ENCODE measurements at places on chromosomes 5 and 9. TPM values are rescaled to one million over a fixed set of nuclear protein-coding genes. Genes with fewer than 3 reads are reported as not detected.

DNA sequence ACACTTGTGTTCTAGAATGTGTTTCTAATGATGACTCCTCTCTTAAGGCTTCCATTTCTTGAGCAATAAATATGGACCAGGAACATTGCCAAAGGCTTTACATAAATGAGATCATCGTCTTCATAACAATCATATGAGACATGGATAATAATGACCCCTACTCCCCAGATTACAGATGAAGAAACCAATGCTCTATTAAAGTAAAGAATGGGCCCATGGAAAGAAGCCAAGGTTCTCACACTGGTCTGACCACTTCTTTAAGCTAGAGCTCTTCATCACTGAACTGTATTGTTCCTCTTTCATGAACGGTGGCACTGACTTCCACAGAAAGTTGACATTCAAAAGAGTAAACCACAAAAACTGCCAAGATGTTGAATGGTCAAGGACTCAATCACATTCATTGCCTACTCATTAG is 65.3 kb downstream of the MARCHF3 start:
- no peaks in the 10 kb centered on the region for H3K27me3 ChIP-seq
- no peak overlapping the region for H3K4me3 ChIP-seq
- H3K4me1 ChIP-seq, result no peaks in the 10 kb centered on the region
- H3K27ac ChIP-seq, result no peak overlapping the region
- DNase-seq, result peak; percentile 15

GRCh38 chr5:32583582-32584232 is 1.6 kb upstream of the SUB1 start:
- peaks cover 1% of the 10 kb centered on the region for H3K27me3 ChIP-seq
- peak overlapping the region; percentile 60 for H3K27ac ChIP-seq
- peaks cover 27% of the 10 kb centered on the region for H3K36me3 ChIP-seq

DNA sequence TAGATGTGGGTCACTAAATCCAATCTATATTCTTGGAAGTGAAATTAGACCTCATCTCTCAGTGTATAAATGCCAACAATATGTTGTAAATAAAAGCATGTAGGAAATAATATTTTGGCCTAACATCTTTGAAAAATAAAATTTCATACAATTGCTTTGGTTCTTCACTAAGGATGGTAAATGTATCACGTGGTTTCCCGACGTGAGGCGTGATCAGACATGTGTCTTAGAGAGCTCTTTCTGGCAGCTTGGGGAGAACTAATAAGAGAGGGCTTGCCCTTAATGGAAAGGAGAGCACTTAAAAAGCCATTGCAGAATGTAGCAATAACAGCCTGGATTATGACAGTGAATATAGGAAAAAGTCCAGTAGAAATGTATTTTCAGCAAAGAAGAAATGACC is 602.6 kb downstream of the CDH12 start:
- H3K36me3 ChIP-seq, result no peaks in the 10 kb centered on the region
- H3K4me3 ChIP-seq, result no peak overlapping the region
- H3K27me3 ChIP-seq, result no peaks in the 10 kb centered on the region
- H3K4me1 ChIP-seq, result no peaks in the 10 kb centered on the region

GRCh38 chr9:105339849-105340248 is 95.4 kb downstream of the SLC44A1 start:
- no peak for DNase-seq
- H3K27ac ChIP-seq, result no peak overlapping the region
- peaks cover 20% of the 10 kb centered on the region for H3K4me1 ChIP-seq

- H3K27ac ChIP-seq, result peak overlapping the region; percentile 42
- H3K4me3 ChIP-seq, result peak overlapping the region; percentile 17
- peaks cover 5% of the 10 kb centered on the region for H3K27me3 ChIP-seq
- H3K36me3 ChIP-seq, result peaks cover 10% of the 10 kb centered on the region
- DNase-seq, result peak; percentile 64
These were observed 59.9 kb downstream of the ZFAND5 start for GRCh38 chr9:72305102-72305546.

DNA sequence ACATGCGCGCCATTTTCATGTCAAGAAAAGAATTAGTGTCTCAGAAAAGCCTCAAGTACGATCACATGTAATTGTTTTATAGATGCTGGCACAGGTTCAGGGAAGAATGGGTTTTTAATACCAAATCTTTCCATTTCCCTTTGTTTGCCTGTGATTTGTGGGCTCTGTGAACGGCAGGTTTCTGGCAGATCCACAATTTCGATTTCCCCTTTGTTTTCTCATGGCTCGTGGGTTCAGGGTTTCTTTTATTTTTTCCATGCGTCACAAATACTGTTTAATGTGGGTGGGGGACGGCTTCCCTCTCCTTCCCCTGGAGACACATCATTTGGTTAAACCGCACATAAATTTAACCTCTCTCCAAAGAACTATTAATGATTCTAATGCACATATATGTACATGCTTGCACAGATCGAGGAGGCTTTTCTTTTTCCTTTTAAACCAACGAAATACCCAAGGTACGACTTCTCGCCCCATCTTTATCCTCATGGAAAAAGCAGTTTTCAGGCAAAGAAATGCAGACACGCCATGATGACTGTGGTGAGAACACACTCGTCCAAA is 195.9 kb downstream of the SLIT3 start:
- no peak overlapping the region for H3K4me3 ChIP-seq
- H3K36me3 ChIP-seq, result no peaks in the 10 kb centered on the region
- H3K27ac ChIP-seq, result no peak overlapping the region
- no peaks in the 10 kb centered on the region for H3K4me1 ChIP-seq

DNA sequence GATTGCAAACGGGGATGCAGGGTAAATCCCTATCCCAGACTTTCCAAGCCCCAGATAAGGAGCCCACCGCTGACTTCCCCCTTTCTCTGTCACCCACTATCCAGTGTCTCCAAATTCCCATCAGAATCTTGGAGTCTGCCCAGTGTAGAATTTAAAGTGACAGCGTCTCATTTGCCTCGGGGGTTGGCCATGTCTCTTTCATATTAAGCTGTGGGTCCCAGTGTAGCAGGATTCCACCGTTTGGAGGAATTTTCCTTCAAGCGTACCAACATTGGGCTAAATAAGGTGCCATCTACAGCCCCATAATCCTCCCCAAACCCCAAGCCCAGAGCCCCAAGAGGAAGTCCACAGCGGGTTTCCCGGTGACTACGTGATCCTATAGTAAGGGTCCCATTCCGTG is 1.1 kb downstream of the BRINP1 start:
- no peak for DNase-seq
- no peak overlapping the region for H3K4me3 ChIP-seq
- peaks cover 32% of the 10 kb centered on the region for H3K27me3 ChIP-seq
- no peaks in the 10 kb centered on the region for H3K36me3 ChIP-seq
- H3K4me1 ChIP-seq, result no peaks in the 10 kb centered on the region

SNCB gene
- not detected for total RNA-seq

- H3K27me3 ChIP-seq, result peaks cover 13% of the 10 kb centered on the region
- H3K4me1 ChIP-seq, result peaks cover 2% of the 10 kb centered on the region
- DNase-seq, result peak; percentile 78
- H3K27ac ChIP-seq, result no peak overlapping the region
- no peaks in the 10 kb centered on the region for H3K36me3 ChIP-seq
These were observed 17.7 kb downstream of the RFESD start for GRCh38 chr5:95664204-95664786.

GRCh38 chr9:130189840-130190239 is 17.6 kb downstream of the NCS1 start:
- no peaks in the 10 kb centered on the region for H3K27me3 ChIP-seq
- no peak overlapping the region for H3K4me3 ChIP-seq
- H3K4me1 ChIP-seq, result no peaks in the 10 kb centered on the region
- H3K36me3 ChIP-seq, result no peaks in the 10 kb centered on the region
- DNase-seq, result no peak

AJM1 gene
- 5.7 TPM for total RNA-seq

ARHGEF37 gene
- total RNA-seq, result 1.5 TPM

GRCh38 chr5:17340819-17341218 is 123.4 kb downstream of the BASP1 start:
- DNase-seq, result no peak
- H3K27me3 ChIP-seq, result no peaks in the 10 kb centered on the region
- H3K4me1 ChIP-seq, result no peaks in the 10 kb centered on the region
- no peaks in the 10 kb centered on the region for H3K36me3 ChIP-seq
- no peak overlapping the region for H3K27ac ChIP-seq

- H3K4me3 ChIP-seq, result no peak overlapping the region
- H3K27me3 ChIP-seq, result no peaks in the 10 kb centered on the region
- H3K4me1 ChIP-seq, result no peaks in the 10 kb centered on the region
- DNase-seq, result no peak
- no peaks in the 10 kb centered on the region for H3K36me3 ChIP-seq
These were observed 28.4 kb downstream of the SPZ1 start for GRCh38 chr5:80348171-80348570.

- H3K36me3 ChIP-seq, result no peaks in the 10 kb centered on the region
- no peak overlapping the region for H3K4me3 ChIP-seq
- DNase-seq, result no peak
These were observed 87.1 kb downstream of the AMBP start for GRCh38 chr9:113990975-113991471.

DNA sequence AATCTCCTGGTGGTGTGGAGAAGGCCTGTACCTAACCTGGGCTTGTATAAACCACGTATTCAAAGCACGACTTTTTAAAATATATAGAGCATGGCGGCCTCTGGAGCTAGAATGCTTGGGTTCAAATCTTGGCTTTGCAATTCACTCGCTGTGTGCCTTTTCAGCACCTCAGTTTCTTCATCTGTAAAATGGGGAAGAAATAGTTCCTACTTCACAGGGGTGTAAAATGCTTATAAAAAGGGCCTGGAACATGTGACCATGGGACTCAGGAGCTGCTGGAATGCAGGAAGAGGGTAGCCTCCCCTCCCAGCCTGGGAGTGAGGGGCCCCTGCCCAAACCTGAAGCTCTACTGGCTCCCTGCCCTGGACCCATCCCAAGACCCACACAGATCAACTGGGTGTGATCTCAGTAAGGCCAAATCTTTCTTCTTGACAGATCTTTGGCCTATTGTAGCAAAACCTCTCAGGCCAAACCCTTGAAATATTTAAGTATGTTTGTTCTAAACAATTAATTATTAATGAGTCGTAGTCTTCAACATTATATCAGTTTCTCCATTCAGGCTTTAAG is 269.0 kb downstream of the ZSWIM6 start:
- no peak overlapping the region for H3K27ac ChIP-seq
- H3K27me3 ChIP-seq, result peaks cover 10% of the 10 kb centered on the region
- no peak for DNase-seq
- H3K4me3 ChIP-seq, result no peak overlapping the region
- H3K4me1 ChIP-seq, result peaks cover 2% of the 10 kb centered on the region
- no peaks in the 10 kb centered on the region for H3K36me3 ChIP-seq

DNA sequence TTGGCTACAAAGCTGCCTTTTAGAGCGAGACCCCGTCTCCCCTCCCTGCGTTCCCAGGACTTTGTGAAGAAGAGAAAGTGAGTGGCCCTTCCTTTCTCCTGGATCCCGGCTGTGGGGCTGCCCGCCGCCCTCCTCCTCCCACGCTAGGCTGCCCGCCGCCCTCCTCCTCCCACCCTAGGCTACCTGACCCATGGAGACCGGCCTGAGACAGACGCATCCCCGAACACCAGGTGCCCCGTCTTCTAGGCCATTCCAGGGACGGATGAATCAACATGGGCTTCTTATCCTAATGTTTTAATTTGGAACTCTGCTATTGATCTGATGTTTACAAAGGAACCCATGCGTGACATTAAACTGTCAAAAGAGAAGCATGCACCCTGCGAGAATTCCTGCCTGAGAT is 117.3 kb upstream of the LPCAT1 start:
- H3K4me1 ChIP-seq, result peaks cover 10% of the 10 kb centered on the region
- no peaks in the 10 kb centered on the region for H3K36me3 ChIP-seq
- peaks cover 35% of the 10 kb centered on the region for H3K27me3 ChIP-seq
- no peak overlapping the region for H3K4me3 ChIP-seq

DNA sequence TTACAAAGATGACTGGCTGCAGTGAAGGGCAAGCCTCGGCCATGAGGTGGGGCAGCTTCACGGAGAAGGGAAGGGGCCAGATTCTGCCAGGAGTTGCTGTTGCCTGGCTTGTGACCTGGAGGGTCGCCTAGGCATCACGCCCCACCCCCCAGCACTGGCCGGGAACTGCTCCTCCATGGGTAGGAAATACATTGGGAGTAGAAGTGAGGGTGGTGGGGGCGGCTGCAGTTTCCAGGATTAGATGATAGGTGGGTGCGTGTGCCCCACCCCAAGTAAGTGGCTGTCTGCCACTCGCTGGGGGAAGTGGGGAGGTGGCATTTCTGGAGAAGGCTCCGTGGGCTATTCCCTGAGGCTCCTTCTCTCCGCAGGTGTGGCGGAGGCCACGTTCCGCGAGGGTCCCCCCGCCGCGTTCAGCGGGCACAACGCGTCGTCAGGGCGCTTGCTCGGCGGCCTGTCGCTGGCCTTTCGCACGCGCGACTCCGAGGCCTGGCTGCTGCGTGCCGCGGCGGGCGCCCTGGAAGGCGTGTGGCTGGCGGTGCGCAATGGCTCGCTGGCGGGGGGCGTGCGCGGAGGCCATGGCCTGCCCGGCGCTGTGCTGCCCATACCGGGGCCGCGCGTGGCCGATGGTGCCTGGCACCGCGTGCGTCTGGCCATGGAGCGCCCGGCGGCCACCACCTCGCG is 16.9 kb downstream of the CRB2 start:
- H3K27me3 ChIP-seq, result peaks cover 36% of the 10 kb centered on the region
- H3K36me3 ChIP-seq, result no peaks in the 10 kb centered on the region
- H3K4me3 ChIP-seq, result no peak overlapping the region
- no peak for DNase-seq
- H3K27ac ChIP-seq, result no peak overlapping the region
- no peaks in the 10 kb centered on the region for H3K4me1 ChIP-seq

LCN1 gene
- not detected for total RNA-seq

- H3K4me1 ChIP-seq, result peaks cover 3% of the 10 kb centered on the region
- H3K4me3 ChIP-seq, result no peak overlapping the region
- no peak overlapping the region for H3K27ac ChIP-seq
These were observed 80.0 kb downstream of the PPARGC1B start for GRCh38 chr5:149809931-149810691.

GMCL2 gene
- 0.07 TPM for total RNA-seq

DAPK1 gene
- 3.6 TPM for total RNA-seq

LCN9 gene
- total RNA-seq, result not detected

NANS gene
- 57.1 TPM for total RNA-seq

TMEM171 gene
- not detected for total RNA-seq

MARCHF3 gene
- 4.2 TPM for total RNA-seq

GRCh38 chr9:95810814-95811213 is 64.7 kb upstream of the ERCC6L2 start:
- H3K4me3 ChIP-seq, result no peak overlapping the region
- no peak overlapping the region for H3K27ac ChIP-seq
- no peak for DNase-seq
- peaks cover 11% of the 10 kb centered on the region for H3K4me1 ChIP-seq
- H3K36me3 ChIP-seq, result peaks cover 3% of the 10 kb centered on the region
- peaks cover 15% of the 10 kb centered on the region for H3K27me3 ChIP-seq

SLCO6A1 gene
- total RNA-seq, result not detected

GRCh38 chr5:59760785-59761348 is 132.7 kb downstream of the PDE4D start:
- peaks cover 5% of the 10 kb centered on the region for H3K4me1 ChIP-seq
- H3K4me3 ChIP-seq, result no peak overlapping the region
- H3K36me3 ChIP-seq, result no peaks in the 10 kb centered on the region
- H3K27me3 ChIP-seq, result peaks cover 6% of the 10 kb centered on the region
- no peak overlapping the region for H3K27ac ChIP-seq
- no peak for DNase-seq

PCAT7 gene
- not detected for total RNA-seq

DNA sequence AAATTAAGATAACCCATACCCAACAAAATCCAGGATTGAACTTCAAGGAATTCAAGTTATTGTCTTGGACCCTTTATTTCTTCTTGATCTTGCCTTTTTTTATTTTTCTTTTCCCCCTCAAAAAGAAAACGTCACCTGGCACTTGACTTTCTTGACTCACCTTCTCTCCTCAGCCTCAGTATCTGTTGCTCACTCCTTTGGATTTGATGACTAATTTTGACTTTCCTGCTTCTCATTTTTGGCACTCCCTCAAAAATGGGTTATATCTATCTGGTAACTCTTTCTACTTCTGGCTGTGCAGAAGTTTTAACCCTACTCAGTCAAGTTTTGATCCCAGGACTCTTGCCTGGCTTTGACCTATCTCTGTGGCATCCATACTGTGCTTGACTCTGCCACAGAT is 66.6 kb upstream of the SPATA31D4 start:
- H3K4me1 ChIP-seq, result no peaks in the 10 kb centered on the region
- no peak overlapping the region for H3K4me3 ChIP-seq
- no peaks in the 10 kb centered on the region for H3K36me3 ChIP-seq
- H3K27ac ChIP-seq, result no peak overlapping the region

Data from activated CD4-positive, alpha-beta T cell treated with anti-CD3 and anti-CD28 coated beads, Interleukin-2, amount 10 ng/mL, durations not matched to agents 24 days and 14 days (primary cell).